ENCODE measurements at places on chromosomes 1 and 21.

DNA sequence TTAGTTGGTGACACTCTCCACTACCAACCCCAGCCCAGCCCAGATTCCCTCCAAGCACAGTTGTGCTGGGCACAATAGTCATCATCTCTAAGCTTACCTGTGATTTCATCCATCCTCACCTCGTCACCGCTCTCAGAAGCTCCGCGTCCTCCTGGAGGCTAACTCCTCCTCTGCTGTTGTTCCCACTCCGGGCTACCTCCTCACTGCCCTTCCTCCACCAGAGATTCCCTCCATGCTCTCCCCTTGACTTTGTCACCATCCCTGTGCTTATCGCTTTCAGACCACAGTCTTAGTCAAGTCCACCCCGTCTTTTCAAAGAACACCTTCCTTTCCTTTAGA lies 47.0 kb upstream of the KIF26B start:
- no peak for DNase-seq

DNA sequence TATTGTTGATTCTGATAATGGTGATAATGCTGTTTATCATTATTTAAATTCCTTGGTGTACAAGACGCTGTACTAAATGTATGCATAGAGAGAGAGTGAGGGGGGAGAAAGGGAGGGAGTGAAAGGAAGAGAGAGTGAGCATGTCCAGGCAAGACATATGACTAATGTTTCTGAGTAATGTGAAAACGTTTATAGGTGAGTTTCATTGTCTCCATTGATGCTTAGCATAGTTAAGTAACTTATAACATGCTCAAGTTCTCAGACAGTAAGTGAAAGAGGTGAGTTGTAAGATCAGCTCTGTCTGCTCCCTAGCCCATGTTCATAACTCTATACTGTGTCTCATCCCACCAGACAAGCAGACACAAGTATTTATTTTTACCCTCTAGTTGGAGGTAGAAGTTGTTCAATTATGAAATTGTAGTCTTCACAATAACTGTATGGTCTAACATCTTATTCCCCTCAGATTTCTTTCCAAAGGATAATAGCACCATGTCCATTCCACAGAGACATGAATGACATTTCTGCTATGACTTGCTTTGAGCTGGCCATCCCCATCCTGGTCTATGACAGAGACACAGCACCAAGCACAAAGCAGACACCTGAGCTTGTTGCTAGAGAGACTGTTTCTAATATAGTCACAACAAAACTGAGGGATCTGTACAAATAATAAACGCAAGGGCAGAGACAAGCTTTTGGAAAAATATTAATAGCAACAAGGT lies 285.1 kb downstream of the CACNA1E start:
- no peak for DNase-seq

DNA sequence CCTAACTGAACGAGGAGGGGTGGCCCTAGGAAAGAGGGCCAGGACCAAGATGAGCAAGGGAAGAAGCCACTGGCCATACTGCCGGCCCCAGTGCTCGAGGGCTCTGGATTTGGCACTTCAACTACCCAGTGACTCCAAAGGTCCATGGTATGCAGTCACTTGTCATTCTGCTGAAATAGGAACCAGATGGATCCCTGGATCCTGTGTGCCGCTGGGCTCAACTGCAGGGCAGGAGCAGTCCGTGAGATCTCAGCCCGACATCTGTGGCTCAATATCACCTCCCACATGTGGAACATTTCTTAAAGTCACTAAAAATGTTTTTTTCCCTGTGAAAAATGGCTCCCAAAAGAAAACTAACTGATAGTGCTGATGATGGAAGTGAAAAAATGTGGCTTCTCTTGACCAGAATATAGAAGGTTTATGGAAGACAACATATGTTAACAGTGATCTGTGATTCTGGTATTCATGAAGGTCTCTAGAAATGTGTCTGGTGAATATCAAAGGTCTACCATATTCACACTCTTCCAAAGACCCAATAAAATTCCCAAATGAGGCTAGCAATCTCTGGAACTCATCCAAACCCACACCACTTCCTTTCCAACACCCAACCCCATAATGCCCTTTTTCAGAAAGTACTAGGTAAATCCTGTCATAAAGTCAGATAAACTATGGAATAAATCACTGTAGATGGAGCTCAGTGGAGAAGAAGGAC lies 24.1 kb downstream of the PAFAH2 start:
- no peak for DNase-seq

DNA sequence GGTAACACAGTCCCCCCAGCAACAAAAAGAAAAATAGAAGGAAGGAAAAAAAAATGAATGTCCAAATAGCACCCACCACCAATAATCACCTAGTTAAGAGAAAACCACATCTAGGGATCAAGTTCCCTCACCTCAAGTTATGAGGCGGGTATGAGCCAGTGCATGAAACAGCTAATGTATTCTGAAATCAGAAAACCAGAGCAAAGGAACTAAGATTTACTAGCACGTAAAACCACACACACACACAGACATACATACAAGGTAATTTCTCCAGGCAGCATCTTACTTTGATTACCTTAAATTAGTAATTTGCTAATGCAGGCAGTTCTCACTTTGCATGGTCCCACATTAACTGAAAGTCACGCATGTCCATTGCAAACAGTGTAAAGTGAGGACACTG lies 109.8 kb downstream of the HLCS start:
- DNase-seq: no peak

- no peak for DNase-seq
Measured at GRCh38 chr1:78096017-78096416, 50.3 kb downstream of the GIPC2 start.

GRCh38 chr1:203322500-203323179 lies 17.3 kb downstream of the BTG2 start:
- no peak for DNase-seq

GRCh38 chr1:37186246-37186756 lies 152.0 kb upstream of the GRIK3 start:
- no peak for DNase-seq

Data from activated T-helper 1 cell treated with anti-CD3 and anti-CD28 coated beads, Interleukin-2, amount 50 U/mL, for 16 hours (primary cell).